ENCODE measurements at places on chromosomes 3 and 15.
A peak's percentile ranks its signal among the peaks of the same experiment; 100 is the strongest.

DNA sequence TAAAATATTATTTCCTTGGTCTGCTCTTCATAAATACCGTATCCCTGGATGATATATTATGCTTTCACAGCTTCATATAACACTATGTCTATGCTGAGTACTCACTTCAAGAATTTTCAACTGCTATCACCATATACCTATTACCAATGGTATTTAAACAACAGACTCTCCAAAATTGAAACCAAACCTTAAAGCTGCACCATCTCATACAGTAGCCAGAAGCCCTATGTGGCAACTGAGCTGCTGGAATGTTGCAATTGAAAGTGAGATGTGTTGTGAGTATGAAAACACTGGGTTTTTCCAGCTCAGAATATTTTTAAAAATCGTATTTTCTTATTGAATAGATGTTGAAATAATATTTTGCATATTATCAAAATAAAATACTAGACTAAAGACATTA lies 130.1 kb upstream of the GOLGA6L6 start:
- no peak for DNase-seq

- peak; percentile 44 for DNase-seq
These were observed 1.4 kb upstream of the AP4E1 start for GRCh38 chr15:50906954-50907600.

DNA sequence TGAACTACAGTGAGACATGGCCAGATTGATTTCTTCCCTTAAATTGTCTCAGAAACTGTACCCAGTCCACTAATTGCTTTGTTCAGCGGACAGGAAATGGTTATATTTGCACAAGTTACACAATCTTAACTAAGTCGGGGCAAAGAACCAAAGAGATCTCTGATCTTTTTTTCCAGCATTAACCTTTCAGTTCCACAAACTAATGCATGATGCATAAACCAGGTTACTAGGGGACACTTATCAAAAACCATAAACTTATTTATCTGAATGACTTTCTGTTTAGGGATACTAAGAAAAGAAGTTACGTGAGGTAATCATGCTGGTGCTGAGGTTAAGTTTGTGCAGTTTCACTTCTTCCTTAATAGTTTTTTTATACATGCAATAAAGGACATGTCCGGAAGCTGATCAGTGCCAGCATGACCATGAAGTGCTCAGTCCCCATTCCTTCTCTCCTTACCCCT lies 22.4 kb downstream of the FNDC3B start:
- DNase-seq = no peak

DNA sequence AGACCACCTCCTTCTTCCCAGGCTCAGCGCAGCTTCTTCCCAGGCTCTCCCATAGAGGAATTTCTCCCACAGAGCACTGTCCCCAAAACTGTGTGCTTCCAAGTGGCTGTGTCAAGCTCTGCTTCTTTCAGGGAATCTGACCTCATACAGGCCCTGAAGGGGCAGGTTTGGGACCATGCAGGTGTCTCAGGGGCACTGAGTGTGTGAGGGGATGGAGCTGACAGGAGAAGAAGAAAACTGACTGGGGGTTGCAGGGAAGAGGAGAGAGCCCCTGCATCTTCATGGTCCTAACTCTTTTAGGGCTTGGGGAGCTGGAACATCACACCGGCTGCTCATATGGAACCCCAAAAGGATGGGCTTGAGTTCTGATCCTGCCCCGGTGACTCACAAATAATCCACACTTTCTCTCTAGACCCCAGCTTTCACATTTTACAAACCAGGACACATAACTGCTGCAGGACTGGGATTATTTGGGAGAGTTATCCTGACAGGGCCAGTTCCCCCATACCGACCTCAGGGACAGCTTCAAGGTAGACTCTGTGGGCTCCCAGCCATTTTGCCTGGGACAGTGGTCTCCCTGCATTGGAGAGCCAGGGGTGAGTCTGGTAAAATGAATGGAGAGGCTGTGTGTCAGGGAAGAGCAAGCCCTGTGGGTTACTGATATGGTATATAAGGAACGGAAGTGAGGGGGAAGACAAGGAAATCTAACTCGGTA lies 316.1 kb downstream of the TLE3 start:
- DNase-seq = no peak

DNA sequence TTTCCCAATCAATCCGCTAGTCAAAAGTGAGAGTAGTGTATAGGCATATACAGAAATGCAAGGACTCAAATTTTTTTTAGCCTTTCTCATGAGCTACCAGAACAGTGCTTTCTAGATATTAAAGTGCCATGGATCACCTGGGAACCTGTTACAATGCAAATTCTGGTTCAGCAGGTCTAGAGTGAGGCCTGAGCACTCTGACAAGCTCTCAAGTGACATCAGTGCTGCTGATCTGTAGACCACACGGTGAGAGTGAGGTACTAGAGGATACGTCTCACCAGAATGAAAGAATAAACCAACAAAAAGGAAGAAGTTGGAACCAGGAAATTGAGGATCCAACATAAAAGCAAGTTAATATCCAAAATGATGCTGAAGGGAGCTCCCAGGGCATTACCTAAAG lies 16.0 kb upstream of the PLA2G4D start:
- DNase-seq = no peak
